Mesothelial cell of epicardium (in vitro differentiated cells): ENCODE measurements at places on chromosomes 6 and 20.

GRCh38 chr6:74289884-74290283, 593.9 kb downstream of the CD109 start:
- no peak for DNase-seq

DNA sequence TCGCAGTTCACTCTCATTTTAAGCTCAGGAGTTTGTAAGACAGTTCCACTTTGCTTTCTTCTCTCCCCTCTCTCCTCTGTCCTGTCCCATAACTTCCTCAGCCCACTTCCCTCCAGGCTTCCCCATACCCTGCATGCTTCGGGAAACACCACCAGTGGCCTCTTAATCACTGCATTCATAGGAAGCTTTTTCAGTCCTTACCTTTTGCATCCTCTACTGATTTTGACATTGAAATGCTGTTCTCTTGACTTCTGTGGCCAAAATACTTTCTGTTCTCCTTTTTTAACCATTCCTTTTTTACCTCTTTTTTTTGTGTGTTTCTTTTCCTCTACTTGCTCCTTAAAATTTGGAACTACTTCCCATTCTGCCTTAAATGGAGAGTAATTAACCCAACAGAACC, 69.7 kb downstream of the HIVEP1 start:
- DNase-seq, result no peak

DNA sequence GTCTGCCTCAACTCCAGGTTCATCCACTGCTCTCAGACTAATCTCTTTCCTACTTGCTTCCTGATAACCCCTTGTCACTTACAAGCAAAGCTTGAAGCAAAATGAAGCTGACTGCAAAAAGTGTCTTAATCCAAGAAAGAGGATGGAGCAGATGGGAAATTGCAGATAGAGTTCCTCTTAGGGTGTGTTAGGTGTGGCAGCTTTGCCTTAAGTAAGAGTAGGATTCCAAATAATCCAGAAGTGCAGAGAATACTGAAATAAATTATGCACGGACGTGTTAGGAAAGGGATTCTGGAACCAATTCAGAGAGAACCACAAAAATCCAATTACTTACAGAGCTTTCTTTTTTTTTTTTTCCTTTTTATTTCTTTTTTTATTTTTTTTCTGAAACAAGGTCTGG, 6.1 kb upstream of the RPL7L1 start:
- no peak for DNase-seq

DNA sequence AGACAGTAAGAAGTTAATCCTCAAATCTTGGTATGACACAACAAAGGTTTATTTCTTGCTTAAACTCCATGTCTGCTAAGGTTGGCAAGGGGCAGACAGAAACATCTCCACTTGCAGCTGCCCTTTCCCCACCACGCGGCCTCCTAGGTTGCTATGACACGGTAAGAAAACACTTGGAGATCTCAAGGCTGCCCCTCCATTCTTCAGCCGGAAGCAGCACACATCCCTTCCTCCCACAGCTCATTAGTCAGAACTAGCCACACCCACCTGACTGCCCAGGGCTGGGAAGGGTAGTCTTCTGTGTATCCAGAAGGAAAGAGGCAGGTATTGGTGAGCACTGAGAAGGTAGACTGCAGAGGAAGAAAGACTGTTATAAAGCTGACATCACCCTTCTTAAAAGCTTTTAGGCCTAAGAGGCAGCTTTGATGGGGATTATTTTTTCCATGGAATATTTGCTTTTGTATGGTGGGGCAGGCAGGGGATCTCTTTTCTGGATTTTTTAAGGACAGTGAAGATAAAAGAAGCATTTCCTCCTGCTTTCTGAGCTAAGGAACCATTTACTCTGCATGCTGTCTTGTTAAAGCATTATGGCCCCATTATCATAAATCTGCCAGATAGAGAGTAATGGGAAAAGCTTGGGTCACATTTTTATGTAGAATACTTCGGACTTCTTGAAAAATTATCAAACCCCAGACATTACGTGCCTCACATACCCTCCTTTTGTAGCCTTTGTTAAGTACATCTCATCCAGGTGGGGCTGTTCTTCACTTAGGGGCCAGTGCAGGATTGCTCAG, 41.6 kb downstream of the MRAP2 start:
- DNase-seq, result peak; percentile 29

- DNase-seq, result no peak
Measured at GRCh38 chr6:132187816-132188215, 213.5 kb downstream of the MOXD1 start.

DNA sequence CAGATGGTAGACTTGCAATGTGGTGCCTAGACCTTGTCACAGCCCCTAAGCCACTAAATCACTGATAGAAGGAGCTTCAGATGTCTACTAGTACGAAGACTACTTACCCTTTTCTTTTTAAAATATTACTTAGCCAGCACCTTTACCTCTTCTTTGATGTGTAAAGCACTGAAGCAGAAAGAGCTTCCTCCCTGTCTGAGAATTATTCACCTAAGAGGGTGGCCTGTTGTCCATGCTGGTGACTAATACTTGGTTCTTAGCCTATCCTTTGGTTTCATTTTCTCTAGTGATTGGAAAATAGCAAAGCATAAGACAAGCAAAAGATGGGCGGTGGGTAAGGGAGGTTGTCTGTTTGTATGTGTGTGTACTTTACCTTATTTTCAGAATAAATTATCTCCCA, 794.6 kb downstream of the TFAP2A start:
- DNase-seq, result no peak

DNA sequence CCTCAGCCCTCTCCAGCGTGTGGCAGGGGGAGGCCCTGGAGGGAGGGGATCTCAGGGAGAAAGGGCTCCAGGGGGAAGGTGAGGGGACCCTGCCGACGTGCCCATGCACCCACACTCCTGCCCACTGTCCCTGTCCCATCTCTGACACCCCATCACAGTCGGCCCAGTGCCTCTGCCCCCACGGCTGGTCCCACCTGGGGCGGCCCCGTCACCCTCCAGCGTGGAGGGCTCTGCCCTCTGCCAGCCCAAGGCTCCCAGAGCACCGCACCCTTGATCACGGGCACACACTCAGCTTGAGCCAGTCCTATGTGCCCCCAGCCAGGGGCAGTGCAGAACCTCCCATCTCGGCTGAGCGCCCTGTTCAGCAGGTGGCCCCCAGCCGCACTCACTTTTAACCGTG, 9.2 kb downstream of the SLC4A11 start:
- no peak for DNase-seq

GRCh38 chr6:136994782-136995181, 50.0 kb downstream of the IL20RA start:
- no peak for DNase-seq

GRCh38 chr20:54346276-54346675, 129.1 kb upstream of the DOK5 start:
- no peak for DNase-seq

DNA sequence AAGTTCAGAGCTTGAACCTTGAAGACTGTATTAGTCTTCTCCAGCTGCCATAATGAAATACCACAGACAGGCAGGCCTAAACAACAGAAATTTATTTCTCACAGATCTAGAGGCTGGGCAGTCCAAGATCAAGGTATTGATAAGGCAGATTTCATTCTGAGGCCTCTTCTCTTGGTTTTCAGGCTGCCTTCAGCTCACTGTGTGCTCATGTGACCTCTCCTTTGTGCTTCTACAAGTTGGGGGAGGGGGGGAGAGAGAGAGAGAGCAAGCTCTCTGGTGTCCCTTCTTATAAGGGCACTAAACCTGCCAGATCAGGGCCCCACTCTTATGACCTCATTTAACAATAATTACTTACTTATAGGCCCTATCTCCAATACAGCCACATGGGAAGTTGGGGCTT, 102.6 kb upstream of the RSPO3 start:
- DNase-seq, result no peak

DNA sequence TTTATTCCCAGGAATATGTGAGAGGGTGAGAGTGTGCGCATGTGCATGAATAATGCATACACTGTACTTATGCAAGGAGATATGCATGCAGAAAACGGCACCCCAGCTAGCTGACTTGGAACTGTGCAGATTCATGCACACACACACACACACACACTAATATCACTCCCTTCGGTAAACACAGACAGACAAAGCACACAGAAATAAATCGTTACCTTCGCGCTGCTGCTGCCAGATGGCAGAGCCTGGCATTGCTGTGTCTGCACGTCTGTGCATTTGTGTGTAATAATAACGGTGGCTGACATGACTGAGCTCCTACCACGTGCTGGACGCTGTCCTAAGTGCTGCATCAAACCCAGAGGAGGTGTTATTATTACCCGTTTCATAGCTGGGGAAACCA, 36.8 kb downstream of the PREX1 start:
- DNase-seq, result no peak

GRCh38 chr20:39253051-39253755, 291.1 kb downstream of the DHX35 start:
- no peak for DNase-seq

DNA sequence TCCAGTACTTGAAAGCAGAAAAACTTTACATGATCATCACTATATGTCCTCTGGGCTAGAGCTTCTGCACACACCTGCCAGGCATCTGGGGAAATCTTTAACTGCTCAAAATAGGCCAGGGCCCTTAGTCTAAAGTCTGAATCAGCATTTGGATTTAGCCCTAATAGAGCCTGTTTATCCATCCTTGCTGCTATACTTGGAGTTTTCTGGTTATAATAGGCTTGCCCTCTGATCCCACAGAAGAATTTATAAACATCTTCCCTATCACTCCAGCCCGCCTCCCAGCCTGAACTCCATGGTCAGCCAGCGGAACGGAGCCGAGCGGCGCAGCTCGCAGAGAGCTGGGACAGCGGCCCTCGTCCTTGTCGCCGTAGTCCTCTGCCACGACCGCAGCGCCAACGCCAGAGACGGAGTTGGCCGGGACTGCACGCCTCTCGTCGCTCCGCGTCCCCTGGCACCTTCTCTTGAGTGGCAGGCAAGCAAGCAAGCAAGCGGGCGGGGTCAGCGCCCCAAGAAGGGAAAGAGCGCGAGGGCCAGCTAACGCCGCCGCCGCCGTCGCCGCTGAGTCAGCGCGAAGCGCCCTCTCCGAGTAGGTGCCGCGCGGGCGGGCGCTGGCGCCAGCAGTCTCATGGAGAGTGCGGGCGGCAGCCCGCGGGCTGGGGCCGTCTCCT, 25.4 kb upstream of the ASIP start:
- peak; percentile 70 for DNase-seq

GRCh38 chr20:36998652-36999051, 47.1 kb upstream of the SAMHD1 start:
- no peak for DNase-seq
